Stimulated activated CD4-positive, alpha-beta T cell treated with anti-CD3 and anti-CD28 coated beads, Interleukin-1b, Interleukin-23, amount 100 ng/mL, for 1 hour (primary cell): ENCODE measurements at places on chromosomes 4 and X.

DNA sequence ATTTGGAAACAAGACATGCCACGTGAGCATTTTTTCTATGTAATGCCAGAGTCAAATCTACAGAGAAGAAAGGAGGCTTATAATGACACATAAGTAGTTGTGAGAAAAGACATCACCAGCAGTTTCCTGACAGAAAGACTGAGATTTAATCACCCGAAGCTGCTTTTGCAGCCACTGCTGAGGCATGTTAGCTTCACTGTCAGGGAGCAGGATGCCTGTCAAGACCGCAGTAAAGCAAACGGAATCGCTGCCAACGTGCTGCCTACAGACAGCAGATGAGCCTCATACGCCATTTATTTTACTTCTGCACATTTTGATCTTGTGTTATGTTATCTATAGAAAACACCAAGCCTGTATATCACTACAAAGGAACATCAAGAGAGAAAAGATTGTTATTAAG is 68.7 kb upstream of the NDST3 start:
- no peak for DNase-seq

- no peak for DNase-seq
These were observed 19.9 kb downstream of the DCHS2 start for GRCh38 chr4:154471526-154472331.

- no peak for DNase-seq
These were observed 6.0 kb upstream of the PDLIM3 start for GRCh38 chr4:185541251-185541727.

DNA sequence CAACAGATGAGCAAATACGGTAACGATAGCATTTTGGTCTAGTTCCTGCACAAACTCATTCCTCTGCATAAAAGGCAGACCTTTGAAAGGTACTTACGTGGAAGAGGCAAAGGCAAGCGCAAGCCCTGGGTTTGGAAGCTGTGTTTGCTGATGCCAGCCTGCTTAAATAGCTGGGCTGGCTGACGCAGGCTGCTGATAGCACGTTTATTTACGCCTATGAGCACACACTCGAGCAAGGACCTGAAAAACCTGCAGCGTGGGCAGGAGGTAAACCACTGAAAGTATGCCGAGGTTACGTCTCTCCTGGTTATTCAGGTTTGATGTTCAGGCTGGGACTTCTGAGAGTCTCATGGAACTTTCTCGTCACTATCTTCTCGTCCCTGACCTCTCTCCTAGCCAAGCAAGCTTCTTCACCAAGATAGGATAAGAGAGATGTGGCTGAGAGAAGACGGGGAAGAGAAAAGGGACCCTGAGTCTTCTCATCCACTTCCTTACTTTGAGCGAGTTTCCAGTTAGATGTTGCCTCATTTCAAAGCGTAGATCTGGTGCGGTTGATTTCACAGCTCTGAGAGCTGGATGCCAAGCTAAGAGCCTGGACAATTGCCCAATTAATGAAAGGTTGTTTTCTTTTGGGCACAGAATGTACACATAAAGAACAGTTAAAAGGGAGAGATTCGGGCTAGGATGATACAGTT is at the start of gene HOPX:
Gene HOPX, minus strand, starts transcription at position 139 of the 695 bp plus-strand sequence. CDS start 23,480 bp downstream, outside the sequence.
- DNase-seq = peak; percentile 4

GRCh38 chr4:156362581-156362980 is 408.9 kb upstream of the CTSO start:
- no peak for DNase-seq

DNA sequence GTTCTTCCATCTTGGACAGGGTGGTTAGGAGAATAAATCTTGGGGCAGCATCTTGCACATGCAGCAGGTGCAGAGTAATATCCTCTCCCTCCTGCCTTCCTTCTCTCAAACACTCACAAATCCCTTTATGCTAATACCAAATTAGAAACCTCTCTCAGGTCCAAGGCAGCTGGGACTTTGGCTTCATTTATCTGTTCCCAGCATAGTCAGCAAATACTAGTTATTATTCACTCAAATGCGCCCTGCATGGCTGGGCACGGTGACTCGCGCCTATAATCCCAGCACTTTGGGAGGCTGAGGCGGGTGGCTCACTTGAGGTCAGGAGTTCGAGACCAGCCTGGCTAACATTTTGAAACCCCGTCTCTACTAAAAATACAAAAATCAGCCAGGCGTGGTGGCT is 156.0 kb upstream of the GALNT7 start:
- no peak for DNase-seq

DNA sequence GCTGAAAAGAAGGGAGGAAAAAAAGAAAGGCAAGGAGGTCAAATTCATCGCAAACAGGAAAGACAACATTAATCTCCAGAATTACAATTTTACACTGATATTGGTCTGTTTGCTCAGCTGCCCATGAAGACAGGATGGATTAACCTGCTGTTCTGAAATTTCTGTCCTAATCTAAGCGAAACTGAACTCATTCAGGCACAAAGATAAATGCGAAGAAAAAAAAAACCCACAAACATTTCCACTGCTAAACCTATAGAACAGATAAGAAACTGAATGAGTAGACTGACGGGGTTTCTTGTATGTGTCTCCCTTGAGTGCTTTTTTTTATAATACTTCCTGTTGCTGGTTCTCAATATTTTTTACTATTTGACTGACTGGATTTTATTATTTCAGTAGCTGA is 251.8 kb upstream of the FTHL17 start:
- DNase-seq = no peak

GRCh38 chr4:104022831-104023230 is 303.0 kb upstream of the TACR3 start:
- no peak for DNase-seq

DNA sequence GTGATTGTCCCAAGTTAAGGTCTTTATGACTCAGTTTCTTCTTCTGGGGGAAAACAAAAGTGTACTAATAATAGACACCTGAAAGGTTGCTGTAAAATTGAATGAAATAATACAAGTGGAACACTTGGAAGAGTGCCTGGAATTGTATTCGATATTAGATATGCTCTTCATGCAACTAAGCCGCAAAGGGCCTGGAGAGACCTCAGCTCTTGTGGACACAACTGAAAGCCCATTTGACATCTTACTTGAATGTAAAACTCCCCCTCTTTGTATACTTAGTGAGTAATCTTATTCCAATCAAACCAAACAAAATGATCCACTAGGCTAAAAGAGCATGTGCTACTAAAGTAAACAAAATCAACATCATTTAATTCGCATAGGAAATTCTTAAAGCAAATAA is 511 bp upstream of the MAP9 start:
- DNase-seq = no peak

- DNase-seq = no peak
These were observed 85.9 kb downstream of the ARSJ start for GRCh38 chr4:113893546-113893945.

DNA sequence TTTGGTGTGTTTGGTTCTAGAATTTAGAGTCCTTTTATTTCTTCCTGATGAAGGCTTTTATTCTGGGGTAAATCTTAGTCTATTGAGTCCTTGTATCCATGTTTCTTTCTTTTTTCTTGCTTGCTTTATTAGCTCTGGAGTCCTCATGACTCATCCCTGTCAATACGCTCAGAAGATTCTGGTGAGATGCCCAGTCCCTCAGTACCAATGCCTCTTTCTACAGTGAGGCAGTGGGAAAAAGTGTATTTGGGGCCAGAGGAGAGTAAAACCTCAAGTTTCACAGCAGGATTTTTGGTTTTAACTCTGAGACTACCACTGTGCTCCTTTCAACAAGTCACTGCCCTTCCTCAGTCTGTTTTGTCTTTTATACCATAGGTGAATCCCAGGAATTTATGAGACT is 368.0 kb downstream of the GBA3 start:
- DNase-seq = no peak

DNA sequence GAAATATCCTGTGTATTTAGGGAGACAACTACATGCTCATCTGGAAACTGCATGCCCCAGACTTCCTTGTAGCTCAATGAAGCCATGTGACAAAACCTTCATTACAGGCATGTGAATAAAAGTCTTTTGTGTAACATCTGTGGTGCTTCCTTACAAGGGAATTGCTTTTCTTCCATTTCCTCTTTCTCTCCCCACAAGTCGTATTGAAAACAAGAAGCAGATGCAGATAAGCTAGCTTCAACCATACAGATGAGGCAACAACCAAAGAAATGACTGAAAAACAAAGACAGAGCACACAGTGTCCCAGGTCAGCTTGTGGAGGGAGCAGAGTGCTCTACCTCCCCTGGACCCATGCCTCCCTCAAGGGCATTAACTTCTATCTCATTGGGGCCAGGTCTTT is 115.8 kb upstream of the INPP4B start:
- no peak for DNase-seq

DNA sequence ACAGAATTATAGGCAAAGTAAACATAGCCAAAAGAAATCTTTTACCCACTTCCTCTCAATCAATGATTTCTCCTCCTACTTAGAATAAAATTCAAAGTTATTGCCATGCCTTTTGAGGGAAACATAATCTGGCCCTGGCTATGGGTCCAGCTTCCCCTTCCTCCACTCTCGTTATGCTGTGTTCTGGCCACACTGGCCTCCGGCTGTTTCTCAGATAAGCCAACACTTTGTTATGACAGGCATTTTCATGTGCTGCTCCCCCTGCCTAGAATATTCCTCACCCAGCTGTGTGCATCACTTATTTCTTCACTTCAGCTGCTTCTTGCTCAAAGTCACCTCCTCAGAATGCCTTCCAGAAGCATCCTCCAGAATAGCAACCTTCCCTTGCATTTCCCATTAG is 386.6 kb upstream of the AADAT start:
- DNase-seq = no peak

- DNase-seq = no peak
These were observed 20.9 kb downstream of the ITIH6 start for GRCh38 chrX:54776987-54777672.

- DNase-seq = no peak
These were observed 4.6 kb upstream of the CNKSR2 start for GRCh38 chrX:21369613-21370012.

DNA sequence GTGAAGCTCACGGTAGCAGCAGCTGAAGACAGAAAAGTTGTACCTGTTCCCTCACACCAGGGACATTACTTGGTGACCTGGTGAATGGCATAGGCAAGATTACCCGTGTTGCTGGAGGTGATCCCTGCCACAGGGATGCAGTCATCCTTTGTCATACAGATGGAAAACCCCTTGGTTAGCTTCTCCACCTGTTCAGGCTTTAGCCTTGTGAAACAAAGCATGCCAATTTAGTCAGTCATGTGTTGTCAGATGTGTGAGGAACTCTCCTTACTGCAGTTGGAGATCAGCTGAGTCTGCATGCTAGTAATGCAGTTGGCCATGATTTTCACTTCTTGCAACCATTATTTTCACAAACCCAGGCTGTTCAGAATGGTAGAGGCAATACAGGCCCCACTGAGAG is 41.0 kb downstream of the AMELX start:
- no peak for DNase-seq

GRCh38 chr4:112099701-112100297 is 45.5 kb upstream of the FAM241A start:
- DNase-seq = no peak

GRCh38 chrX:74531081-74531480 is 83.3 kb downstream of the RLIM start:
- DNase-seq = no peak

GRCh38 chr4:73405138-73405537 is 1.1 kb downstream of the ALB start:
- no peak for DNase-seq

GRCh38 chrX:107549504-107549903 is 78.8 kb upstream of the PRPS1 start:
- no peak for DNase-seq

- no peak for DNase-seq
These were observed 1.3 kb downstream of the PTPN13 start for GRCh38 chr4:86595426-86595805.

DNA sequence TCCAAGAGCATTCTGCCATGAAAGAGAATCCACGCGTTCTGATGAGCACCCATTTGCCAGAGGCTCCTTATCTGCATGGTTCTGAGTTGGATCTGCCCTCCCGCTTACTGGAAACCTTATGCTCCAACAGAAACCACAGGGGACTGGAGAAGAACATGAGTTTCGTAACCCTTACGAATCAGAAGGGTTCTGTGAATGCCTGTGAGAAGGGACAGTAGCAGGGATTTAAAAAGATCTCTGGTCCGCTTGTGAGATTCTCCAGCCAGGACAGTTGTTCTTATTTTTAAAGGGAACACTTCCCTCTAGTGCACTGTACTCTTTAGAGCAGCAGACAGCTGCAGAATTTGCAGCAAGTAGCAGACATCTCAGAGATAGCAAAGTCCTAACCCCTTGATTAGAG is 22.5 kb upstream of the CENPU start:
- DNase-seq = no peak

DNA sequence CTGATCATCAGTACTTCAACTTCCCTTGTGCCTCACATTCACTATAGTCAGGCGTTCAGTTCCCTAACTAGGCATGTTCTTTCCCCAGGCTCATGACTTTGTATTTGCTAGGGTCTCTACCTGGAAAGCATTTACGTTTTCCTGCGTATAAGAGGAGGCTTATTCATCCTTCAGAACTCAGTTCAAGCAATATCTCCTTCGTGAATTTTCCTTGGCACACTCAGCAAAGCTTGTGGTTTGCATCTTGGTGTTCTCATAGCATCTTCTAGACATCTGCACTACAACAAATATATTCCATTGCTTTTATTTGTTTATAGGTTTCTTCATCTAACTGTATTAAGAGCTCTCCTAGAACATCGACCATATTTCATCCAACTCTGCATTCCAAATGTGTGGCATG is 2.6 kb downstream of the CXCL6 start:
- DNase-seq = no peak

- DNase-seq = no peak
These were observed 18.6 kb downstream of the SHOX start for GRCh38 chrX:649166-649565.

- no peak for DNase-seq
These were observed 2.6 kb upstream of the SEPTIN6 start for GRCh38 chrX:119695535-119696050.
